ENCODE measurements at places on chromosomes 1 and 21.

- no peak for DNase-seq
Observed at GRCh38 chr21:34733852-34734251, 65.1 kb downstream of the CLIC6 start.

GRCh38 chr1:89166705-89167104 lies 9.1 kb downstream of the GBP7 start:
- DNase-seq = no peak

DNA sequence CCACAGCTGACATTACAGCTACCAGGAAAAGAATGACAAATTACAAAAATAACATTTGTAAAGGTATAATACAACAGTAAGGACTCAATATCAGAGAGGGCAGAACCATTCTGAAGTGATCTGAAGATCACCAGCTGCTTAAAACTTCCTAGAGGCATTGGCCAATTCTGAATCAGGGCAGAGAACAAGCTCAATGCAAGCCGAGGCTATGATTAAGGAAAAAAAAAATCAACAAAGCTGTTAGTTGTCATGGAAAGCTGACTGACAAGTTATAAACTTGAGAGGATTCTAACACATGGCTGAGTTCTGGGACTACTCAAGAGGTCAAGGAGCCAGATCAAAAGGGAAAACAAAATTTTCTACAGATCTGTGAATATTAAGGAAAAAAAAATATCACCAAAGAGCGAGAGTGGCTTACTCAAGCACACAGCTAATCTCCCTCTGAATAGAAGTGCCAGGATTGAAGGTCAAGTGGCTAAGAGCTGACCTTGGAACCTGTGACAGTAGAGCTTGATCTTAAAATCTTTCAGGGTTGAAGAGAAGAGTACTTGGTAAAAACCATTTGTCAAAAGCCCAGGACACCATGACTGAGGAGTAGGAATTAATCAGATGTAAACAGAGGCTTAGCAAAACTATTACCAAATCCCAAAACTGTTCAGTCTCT lies 383.4 kb downstream of the USP25 start:
- no peak for DNase-seq

DNA sequence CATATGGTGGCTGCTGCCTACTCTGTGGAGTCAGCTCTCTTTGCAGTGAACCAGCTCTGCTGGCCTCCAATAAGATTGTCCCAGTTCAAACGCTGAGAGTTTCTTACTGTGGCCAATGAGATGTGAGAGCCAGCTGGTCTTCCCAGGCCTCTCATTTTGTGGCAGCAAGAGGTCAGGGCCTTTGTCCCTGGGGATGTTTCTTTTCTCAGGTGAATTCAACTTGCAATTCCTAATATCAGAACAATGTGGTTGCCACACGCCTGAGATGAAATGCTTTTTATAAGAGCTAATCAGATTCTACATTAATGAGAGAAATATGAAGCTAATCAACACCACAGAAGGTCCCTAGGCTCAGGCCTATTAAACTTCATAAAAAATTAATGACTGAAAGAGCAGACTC lies 660.1 kb upstream of the CAMK1G start:
- no peak for DNase-seq

- no peak for DNase-seq
Observed at GRCh38 chr1:76754730-76755129, 112.5 kb upstream of the ST6GALNAC5 start.

- no peak for DNase-seq
Observed at GRCh38 chr1:168372861-168373371, 92.2 kb downstream of the TBX19 start.

Measured in NCI-H1048 (cell line).